NCI-H1092 (cell line): ENCODE measurements at places on chromosomes 11 and 22.

- DNase-seq = peak; percentile 72
Measured at GRCh38 chr22:41682033-41682807, 6.4 kb downstream of the SNU13 start.

- no peak for DNase-seq
Measured at GRCh38 chr11:65663639-65664200, 1.0 kb upstream of the RELA start.

DNA sequence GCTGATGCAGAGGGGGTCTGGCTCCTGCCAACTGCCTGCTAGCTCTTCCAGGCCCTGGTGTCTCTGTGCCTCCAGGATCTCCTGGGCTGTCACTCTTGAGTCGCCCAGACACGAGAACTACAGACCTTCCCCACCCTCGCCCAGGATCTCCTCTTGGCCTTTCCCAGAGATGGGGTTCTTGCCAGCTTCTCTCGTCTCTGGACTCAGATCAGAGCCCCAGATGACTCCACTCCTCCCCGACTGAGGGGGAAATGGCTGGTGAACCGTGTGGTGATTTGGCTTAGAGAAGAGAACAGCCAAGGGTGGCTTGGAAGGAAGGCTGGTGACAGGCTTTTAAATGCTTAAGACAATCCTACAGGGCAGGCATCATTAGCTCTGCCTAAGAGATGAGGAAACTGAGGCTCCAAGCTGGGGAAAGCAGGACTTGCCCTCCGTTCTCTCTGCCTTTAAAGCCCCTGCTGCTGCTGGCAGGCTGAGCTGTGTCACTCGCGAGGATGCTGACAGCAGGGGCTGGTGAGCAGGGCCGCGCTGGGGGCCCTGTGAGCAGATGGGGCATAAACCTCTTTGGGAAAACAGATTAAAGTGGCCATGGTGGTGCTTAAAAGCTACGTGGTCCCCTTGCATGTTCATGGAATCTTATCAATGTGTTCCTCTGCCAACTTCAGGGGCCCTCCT lies 90.3 kb upstream of the THY1 start:
- DNase-seq = no peak

GRCh38 chr22:46457502-46458488 lies 79.6 kb downstream of the CELSR1 start:
- no peak for DNase-seq

- DNase-seq = peak; percentile 61
Measured at GRCh38 chr11:76310832-76311595, 69.9 kb downstream of the THAP12 start.

DNA sequence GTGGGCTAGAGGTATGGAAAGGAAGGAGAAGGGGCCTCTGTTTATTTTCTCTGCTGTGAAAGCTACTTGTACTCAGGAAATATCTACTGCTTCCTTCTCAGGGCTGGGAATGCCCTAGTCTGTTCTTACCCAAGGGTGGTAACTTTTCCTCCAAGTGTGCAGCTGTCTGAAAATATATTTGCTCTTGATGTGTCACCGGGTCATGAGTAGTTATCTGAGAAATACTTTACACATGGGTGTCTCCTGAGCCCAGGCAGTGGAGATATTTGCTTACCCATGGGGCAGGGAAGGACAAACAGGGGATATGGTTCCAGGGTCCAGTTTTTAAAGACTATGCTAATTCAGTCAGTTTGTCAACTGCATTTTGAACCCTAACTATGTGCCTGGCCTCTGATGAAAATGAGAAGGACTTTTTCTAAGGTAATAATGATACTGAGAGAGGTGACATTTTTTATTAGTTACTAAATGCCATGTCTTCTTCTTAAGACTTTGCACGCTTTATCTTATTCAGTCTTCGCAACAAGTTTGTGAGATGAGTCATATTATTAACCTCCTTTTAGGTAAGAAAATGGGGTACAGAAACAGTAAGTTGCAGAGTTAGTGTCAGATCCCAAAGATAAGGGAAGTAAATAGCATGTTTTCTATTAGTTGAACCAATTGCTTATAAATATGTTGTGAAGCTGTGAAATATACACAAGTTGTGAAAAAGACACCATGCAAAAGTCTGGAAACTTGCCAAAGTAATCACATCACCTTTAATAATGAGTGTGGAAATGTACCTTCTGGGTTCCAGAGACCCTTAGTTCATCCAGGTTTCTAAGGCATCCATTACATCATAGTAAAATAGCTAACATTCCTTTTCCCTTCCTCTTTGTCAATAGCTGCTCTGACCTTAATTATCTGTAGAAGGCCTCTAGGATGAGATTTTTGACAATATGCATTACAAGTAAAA lies 22.9 kb downstream of the SYTL2 start:
- no peak for DNase-seq

DNA sequence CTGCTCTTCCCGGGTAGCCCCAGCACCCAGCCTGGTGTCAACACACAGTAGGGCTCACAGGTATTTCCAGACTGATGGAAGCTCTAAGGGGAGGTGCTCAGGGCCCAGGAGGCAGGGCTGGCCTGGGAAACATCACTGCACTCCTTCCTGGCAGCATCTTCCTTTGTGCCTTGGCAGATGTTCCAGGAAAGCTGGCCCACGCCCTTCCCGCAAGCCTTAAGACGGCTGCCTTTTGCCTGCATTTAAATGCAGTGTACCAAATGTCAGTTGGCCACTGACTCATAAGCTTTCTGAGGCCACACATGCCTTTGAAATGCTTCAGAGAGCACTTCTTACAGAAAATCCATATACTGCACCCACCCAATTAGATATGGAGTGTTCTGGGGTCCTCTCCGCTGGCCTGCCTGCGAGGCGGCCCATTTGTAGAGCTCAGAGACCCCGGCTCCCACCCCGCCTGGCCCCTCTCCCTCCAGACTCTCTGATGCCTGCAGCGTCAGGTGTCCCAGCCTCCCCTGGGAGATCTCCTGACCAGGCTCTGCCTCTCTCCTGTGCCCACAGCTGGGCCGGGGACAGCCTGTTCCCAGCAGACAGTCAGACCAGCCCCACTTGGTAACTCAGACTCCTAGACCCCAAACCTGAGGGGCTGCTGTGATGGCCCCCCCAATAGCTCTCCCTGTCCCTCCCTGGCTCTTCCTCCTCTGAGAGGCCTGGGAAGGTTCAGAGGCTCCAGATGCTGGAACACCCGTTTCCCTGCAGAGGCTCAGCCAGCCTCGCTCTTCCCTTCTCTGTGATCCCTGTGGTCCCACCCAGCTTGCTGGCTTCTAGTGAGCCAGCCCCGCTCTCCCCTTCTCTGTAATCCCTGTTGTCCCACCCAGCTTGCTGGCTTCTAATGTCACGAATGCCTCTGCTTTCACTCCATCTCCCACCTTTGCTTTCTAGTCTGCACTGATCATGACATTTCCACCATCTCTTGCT lies 47.6 kb upstream of the THY1 start:
- no peak for DNase-seq

- no peak for DNase-seq
Measured at GRCh38 chr22:28728621-28729313, 12.9 kb downstream of the CHEK2 start.

DNA sequence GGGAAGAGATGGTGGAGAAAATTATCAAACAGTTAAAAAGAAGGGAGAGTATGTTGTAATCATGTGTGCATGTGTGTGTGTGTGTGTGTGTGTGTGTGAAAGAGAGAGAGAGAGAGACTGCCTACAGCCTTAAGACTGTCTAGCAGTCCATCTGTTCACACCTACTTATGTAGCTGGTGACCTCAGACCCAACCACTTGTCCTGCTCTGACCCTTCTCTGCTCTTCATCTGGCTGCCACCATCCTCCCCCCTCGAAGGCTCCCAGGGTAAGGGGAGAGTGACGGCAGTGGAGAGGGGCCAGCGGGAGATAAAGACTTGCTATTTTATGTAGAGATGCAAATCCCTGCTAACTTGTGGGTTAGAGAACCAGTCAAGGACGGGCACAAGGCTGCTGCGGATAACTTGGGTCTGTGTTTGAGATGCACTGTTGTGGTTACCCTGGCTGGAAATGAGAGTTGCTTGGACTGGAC lies 24.9 kb upstream of the GRAMD1B start:
- no peak for DNase-seq

DNA sequence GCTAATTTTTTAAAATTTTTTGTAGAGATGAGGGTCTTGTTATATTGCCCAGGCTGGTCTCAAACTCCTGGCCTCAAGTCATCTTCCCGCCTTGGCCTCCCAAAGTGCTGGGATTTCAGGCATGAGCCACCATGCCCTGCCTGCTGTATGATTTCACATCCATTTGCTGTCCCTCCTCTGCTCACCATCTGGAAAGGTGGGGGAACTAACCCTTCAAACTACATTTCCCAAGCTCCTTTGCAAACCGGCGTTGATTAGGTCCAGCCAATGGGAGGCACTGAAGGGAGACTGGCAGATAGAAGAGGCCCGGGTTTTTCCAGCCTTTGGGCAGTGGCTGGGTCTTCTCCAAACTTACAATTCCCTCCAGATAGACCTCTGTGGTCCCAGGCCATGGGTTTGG lies 19.3 kb downstream of the RFPL1 start:
- no peak for DNase-seq

DNA sequence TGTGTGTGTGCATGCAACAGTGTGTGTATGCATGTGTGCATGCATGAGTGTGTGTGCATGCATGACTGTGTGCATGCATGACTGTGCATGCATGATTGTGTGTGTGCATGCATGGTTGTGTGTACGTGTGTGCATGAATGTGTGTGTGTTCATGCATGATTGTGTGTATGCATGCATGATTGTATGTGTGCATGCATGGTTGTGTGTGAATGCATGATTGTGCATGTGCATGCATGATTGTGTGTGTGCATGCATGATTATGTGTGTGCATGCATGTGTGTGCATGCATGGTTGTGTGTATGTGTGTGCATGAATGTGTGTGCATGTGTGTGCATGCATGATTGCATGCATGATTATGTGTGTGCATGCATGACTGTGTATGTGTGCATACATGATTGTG lies 1052.0 kb downstream of the TBC1D22A start:
- DNase-seq = no peak

- DNase-seq = no peak
Measured at GRCh38 chr11:32706985-32707741, 87.3 kb downstream of the CCDC73 start.

DNA sequence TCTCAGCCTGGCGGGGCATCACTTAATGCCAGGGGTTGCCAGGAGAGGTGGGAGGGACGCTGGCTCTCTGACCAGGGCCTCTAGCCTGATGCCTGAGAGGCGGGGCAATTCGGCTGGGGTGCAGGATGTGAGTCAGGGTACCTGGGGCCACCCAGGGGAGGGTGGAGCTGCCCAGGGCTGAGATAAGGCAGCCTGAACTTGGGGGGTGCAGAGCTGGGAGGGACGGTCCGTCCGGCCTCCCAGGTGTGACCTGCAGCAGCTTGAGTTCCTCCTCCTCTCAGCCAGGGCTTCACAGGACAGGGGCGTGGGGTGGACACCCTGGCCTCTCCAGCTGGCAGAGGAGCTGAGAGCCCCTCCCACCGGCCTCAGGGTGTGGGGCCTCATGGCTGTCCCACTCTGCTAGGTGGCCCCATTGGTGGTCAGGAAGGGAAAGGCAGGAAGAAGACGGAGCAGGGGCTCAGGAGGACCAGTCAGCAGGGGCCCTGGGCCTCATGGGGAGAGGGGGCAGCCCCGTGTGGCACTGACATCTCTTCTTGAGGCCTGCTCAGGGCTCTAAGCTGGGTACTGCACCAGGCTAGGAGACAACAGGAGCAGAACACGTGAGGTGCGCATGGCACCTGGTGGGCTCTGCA lies 942 bp upstream of the RPS6KA4 start:
- no peak for DNase-seq

DNA sequence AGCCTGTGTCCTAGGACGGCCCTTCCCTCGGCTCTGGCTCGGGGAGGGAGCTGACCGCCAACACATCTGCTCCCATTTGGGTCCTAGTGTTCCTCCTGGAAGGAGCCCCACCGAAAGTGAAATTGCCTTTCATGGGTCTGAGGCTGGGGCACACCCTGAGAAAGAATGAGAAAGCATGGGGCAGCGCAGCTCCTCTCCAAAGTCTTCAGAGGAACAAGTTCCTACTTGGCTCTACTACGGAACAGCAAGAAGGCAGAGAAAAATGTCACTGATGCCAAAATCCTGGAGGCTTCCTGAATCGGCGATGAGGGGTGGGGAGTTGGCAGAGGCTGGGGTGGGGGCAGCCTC lies 41.5 kb upstream of the MYEOV start:
- no peak for DNase-seq

- DNase-seq = no peak
Measured at GRCh38 chr11:44950031-44950624, 555 bp downstream of the TP53I11 start.

GRCh38 chr11:134498326-134499139 lies 86.5 kb upstream of the B3GAT1 start:
- DNase-seq = peak; percentile 88

DNA sequence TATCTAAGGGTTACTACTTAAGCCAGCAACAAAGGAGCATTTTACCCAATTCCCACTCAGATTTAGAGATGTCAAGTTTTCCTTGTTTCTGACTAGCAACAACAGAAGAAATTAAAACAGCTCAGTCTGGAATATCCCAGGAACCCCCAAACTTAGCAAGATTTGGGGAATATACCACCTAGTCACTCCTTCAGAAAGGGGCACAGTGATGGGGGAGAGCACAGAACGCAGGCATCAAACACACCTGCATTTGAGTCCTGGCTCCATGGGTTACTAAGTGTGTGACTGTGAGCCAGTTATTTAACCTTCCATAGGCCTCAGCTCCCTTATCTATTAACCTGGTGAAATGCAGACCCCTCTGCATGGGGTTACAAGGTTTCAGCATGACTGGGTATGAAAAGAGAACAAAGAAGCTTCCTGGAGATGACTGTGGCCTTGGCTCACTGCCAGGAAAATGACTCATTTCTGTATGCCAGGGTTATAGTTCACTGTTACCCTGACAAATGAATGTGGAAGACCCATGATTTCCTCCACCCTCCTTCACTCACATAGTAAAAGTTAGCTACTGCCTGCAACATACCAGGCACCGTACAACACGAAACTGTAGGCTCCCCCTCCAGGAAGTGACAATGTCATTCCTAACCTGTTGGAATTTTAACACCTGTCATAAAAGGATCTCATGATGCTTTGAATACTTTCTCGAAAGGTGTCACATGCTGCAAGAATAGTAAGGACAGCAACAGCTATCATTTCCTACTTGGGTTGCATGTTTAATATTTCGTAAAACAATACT lies 79.6 kb downstream of the ME3 start:
- DNase-seq = peak; percentile 66

- DNase-seq = no peak
Measured at GRCh38 chr11:45921561-45922424, 663 bp upstream of the LARGE2 start.

DNA sequence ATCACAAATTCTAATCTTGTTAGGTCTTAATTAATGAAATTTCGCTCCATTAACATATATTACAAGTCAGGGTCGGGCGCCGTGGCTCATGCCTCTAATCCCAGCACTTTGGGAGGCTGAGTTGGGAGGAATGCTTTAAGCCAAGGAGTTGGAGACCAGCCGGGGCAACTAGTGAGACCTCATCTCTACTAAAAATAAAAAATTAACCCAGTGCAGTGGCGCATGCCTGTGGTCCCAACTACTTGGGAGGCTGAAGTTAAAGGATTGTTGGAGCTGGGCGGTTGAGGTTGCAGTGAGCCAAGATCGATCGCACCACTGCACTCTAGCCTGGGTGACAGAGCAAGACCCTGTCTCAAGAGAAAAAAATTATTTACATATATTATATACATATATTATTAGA lies 1.9 kb downstream of the TMA7B start:
- DNase-seq = no peak
